Stimulated activated CD8-positive, alpha-beta memory T cell treated with anti-CD3 and anti-CD28 coated beads, Interleukin-2, amount 100 ng/mL, for 1 hour (primary cell): ENCODE measurements at places on chromosomes 4 and X.

DNA sequence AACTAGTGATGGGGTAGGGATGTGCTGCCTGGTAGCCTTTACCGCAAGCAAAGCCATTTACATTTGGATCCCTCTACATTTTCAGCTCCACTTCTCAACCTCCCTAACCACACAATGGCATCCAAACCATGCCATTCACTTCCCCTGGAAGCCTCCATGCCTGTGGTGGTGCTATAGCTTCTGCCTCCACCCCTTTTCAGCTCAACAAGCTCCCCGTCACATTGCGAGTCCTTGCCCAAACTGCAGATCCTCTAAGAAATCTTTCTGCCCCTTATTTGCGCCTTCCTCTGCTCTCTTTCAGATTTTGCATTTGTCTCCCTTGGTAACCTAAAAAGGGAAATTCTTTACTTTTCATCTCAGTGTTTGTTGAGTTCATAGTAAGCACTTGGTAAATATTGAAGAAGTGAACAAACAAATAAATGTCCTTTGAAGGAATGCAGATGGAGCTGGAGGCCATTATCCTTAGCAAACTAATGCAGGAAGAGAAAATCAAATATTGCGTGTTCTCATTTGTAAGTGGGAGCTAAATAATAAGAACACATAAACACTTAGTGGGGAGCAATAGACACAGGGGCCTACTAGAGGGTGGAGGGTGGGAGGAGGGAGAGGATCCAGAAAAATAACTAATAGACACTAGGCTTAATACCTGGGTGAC, 6.9 kb downstream of the CYTL1 start:
- DNase-seq = no peak

GRCh38 chr4:42362591-42362990, 34.7 kb upstream of the SHISA3 start:
- DNase-seq = no peak

GRCh38 chrX:139933904-139934303, 1.1 kb upstream of the ATP11C start:
- no peak for DNase-seq

- no peak for DNase-seq
These were observed 488.1 kb downstream of the SMARCA1 start for GRCh38 chrX:129035180-129035579.

GRCh38 chrX:10648614-10649013, 28.2 kb upstream of the MID1 start:
- DNase-seq = no peak

- no peak for DNase-seq
These were observed 65.4 kb downstream of the CXCL13 start for GRCh38 chr4:77671051-77671450.

DNA sequence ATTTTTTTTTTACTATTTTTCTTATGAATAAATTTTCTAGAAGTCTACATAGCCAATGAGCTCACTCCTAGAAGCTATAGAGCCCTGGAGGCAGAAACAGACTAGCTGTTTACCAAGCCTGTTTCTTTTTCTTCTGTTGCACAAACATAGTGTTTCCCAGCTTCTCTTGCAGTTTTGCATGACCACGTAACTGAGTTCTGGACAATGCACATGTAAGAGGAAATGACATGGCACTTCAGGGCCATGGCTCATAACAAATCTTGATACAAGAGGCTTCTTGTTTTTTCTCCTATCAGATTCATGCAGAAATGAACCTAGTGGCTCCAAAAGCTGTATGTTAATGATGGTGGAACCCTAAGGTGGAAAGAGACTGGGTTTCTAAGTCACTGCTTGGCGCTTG, 127.4 kb downstream of the ZNF330 start:
- no peak for DNase-seq

DNA sequence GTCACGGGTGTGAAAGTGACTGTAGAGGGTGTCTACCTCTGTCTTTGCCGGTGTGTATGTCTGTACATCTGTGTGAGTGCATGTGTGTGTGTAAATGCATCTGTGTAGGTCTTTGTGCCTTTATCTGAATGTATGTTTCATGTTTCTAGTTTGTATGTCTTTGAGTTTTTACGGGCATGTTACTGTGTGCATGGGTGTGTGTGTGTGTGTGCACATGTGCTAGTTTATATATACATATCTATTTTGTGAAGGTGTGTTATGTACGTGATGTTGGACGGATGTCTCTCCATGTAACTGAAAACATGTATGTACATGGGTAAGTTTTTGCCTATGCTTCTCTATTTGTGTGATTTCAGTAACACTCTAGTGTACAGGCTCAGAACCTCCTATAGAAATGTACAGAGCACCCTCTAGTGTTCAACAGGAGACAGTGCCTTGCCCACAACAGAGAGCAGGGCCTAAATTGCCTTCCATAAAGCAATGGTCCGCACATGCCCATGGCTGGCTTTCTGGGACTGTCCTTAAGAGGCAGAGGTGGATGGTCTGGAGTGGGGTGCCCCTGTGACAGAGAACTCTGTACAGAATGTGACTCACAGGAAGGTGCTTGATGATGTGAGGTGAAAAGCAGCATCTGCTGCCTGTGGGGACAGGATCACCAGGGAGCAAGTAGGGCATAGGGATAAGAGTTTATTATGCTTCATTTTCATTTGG, 343.5 kb downstream of the RAPGEF2 start:
- no peak for DNase-seq

- no peak for DNase-seq
These were observed 63.6 kb downstream of the DCX start for GRCh38 chrX:111348429-111348828.

DNA sequence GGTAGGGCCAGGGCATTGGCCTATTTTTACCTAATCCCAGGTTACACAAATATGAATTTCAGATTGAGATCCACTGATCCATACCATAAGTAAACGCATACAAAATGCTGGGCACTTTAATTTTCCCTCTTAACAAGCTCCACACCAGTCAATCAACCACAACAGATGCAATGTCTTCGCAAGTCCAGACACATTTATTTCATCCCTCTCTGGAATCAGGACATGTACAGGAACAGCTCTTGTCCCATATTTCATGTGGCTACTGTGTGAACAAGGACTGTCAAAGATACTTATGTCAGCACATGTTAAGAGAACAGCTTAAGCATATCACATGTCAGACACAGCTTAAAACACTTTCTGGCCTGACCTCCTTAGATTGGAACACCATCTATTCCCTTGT, 145.9 kb downstream of the PPP3CA start:
- DNase-seq = no peak
